ENCODE measurements at places on chromosomes 2 and 18.
A peak's percentile ranks its signal among the peaks of the same experiment; 100 is the strongest.

GRCh38 chr2:169741-170140, 94.1 kb downstream of the SH3YL1 start:
- no peak for DNase-seq

DNA sequence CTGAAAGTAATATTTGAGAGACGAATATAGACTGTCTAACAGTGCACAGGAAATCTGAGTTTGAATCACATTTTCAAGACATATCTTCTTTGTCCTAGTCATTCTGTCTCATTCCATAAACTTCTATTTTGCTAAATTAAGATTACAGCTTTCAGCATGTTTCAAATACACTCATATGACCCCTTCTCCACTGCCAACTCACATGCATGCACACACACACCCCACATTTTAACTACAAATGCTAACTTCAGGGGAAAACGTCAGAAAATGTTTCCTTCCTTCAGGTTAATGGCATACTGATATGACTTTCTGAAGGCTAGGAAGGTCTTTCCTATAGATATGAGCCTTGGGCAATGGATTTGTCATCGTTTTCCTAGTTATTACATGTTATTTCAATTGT, 373.7 kb downstream of the RBM43 start:
- DNase-seq = no peak

GRCh38 chr2:241110607-241111439, 8.7 kb upstream of the MTERF4 start:
- no peak for DNase-seq

DNA sequence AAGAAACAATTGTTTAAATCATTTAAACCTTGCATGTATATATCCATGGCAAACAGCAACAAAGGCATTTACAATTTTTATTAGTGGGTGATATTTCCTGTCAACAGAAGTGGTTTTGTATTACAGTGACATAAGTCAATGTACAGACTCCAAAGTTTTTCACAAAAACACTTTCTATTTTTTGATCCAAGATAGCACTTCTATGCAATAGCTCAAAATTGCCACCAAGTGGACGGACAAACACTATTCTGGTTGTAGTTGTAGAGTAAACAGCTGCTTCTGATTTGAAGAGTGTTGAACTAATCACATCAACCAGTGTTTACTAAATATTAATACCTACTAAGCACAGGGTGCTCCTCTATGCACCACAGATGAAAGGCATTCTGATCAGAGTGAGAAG, 421.4 kb downstream of the NCKAP5 start:
- DNase-seq = no peak

DNA sequence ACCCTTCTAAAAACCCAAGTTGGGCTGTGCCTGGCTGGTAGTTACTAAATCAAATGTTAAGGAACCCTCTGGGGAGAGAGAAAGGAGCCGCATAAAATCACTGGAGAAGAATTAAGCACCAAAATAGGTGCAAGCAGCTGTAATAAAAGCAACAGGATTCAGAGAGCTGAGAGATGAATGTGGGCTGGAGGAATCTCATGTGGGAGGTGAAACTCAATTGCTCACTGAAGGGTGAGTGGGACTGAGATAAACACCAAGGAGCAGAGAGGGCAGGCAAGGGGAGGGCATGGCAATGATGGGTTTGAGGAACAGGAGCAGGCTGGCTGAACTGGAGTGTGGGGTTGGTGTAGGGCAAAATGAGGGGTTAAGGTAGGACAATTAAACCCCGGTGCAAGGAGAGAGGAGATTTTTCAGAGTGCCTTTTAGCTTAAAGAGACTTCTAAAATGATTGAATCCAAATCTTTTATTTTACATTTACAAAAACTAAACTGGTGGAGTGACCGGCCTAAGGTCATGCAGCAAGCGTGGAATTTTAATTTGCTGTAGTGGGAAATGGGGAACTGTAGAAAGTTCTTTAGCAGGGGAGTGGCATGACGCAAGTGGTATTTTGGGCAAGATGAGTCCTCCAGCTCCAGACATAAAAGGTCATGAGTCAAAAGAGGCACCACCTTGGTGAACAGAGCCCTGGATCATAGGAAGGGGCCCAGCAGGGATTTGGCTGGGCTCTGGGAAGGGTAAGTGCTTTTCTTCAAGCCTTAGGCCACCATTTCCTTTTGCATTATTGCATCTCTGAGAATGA, 10.5 kb downstream of the PLB1 start:
- DNase-seq = no peak

DNA sequence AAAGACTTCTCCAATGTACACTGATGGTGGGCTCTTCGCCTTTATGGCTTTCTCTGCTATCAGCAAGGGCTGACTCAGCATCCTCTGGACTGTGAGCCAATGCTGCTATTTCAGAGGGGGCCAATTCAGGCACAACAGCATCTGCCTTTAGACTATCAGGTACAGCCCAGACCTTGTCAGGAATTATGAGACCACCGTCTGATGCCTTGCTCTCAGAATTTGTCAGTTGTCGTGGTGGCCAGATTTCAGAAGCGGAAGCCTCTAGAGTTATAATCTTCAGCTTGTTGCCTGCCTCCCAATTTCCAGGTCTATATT, 92.7 kb downstream of the ALPK2 start:
- no peak for DNase-seq

DNA sequence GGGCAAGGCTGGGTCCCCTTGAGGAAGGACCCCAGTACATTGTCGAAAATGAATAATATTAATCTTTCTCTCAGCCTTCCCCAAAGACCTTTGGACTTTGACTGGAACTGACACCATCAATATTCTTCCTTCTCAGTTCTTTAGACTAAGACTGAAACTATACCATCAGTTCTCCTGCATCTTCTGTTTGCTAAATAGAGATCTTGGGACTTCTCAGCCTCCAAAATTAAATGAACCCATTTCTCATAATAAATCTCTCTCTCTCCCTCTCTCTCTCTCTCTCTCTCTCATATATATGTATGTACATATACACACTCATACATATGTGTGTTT, 39.7 kb upstream of the VRK2 start:
- no peak for DNase-seq

DNA sequence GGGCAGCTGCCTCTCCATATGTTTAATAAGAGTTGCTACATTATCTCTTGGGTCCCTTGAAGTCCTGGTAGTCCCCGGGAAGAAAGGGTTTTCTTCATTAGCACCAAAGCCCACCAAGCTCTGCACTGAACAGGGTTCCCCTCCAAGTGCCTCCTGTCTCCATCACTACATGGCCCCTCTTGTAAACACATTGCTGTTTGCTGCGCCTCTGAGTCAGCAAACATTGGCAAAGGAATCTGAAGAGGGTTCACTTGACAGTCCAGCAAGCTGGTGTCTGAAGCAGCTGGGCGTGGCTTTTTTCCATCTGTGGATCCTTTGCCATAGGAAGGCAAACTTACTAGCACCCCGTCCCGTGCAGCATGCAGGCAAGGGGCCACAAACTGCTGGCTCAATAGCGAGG, 82.8 kb downstream of the TEX51 start:
- DNase-seq = peak; percentile 34
